Stimulated activated CD4-positive, alpha-beta T cell treated with anti-CD3 and anti-CD28 coated beads, Interleukin-12 subunit alpha, Interleukin-12 subunit beta, amount 100 ng/mL, for 24 hours (primary cell): ENCODE measurements at places on chromosomes 2 and 18.

DNA sequence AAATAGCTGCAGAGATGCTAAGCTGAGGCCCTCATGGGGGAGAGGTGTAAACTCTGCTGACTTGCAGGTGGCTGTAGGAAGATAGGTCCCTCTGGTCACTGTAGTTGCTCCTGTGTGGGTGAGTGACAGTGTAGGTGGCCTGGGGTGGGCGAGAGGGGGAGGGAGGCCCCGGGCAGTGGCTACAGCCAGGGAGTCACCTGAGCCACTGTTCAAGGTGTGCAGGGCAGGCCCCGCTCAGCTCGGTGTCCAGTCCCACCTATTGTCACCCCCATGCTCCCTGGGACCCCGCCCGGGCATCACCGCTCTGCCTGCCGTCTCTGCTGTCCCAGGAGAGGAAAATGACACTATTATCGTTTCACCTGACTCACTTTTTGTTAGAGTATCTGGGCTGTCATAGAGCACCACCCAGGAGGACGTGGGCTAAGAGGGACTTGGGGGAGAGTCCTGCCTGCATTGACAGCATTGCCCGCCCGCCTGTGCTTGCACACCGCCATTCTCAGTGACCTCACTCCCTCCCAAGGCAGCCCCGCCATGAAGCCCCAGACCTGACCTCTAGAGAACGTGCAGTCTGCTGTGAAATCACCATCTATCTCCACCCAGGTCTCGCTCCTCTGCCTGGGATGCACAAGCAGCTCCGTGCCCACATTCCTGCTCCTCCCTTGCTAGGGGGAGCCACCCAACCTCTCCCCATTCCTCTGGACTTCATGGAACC, 29.2 kb downstream of the COPS9 start:
- no peak for DNase-seq

GRCh38 chr2:65386989-65387388, 45.4 kb downstream of the SPRED2 start:
- DNase-seq = no peak

- no peak for DNase-seq
Observed at GRCh38 chr18:75977081-75977480, 518.0 kb downstream of the ZNF516 start.

DNA sequence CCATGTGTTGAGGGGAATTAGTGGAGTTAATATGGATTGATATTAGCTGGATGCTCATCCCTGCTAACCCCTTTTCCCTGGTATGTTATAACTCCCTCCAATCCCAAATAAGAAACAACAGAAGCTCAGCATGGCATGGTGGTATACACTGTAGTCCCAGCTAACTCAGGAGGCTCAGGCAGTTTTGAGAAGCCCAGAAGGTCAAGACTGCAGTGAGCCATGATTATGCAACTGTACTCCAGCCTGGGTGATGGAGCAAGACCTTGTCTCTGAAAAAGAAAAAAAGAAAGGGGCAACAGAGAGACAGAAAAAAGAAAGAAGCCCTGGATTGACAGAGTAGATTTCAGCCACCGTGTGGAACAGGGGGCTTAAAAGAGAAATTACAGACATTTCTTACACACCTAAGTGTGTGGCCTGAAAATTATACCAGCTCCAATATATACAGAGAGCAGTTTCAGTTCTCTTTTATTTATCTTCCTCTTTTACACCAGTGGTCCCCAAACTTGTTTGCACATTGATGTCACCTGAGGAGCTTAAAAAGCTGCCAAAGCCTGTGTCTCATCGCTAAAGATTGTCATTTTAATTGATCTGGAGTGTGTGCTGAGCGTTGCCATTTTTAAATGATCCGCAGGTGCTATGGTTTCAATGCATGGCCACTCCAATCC, 203.6 kb downstream of the UBE2E3 start:
- no peak for DNase-seq

DNA sequence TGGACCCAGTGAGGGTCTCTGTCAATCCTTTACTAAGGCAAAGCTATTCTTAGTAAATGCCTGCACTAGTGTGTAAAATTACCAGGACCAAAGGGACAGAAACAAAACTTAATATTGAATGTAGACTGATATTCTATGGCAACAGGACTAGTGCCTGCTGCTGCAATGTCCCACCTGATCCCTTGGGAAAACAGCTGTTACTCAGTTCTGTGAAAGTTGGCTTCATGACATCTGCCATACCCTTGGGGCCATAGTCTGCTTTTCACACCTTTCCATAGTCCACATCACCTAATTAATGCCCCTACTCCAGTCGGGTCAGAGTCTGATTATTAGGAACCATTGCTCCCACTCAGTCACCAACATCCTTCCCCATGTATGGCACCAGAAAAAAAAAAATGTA, 14.5 kb downstream of the DNAJC27 start:
- DNase-seq = no peak

- DNase-seq = no peak
Observed at GRCh38 chr2:207919164-207919919, 106.0 kb downstream of the PLEKHM3 start.

- no peak for DNase-seq
Observed at GRCh38 chr2:223604231-223604630, 2.1 kb upstream of the SCG2 start.

- no peak for DNase-seq
Observed at GRCh38 chr2:42881732-42882131, 89.3 kb upstream of the HAAO start.

GRCh38 chr2:24925815-24926214, 5.8 kb upstream of the ADCY3 start:
- DNase-seq = no peak

DNA sequence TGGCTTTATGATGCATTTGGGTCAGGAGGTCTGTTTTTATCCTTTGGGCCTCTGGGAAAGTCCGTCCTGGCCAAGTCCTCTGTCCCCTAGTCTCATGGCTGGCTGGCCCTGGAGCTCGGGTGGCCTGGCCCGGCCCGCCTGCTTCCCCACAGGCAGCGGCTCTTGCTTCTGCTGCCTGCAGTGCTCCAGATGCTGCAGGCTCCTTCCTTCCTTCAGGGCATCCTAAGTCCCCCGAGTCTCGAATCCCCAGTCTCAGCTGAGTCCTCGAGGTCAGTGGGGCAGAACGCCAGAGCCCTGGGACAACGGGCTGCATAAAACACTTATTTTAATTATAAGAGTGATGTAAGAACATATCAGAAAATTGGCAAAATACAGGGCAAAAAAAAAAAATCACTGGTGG, 71.2 kb downstream of the HPCAL1 start:
- DNase-seq = no peak

DNA sequence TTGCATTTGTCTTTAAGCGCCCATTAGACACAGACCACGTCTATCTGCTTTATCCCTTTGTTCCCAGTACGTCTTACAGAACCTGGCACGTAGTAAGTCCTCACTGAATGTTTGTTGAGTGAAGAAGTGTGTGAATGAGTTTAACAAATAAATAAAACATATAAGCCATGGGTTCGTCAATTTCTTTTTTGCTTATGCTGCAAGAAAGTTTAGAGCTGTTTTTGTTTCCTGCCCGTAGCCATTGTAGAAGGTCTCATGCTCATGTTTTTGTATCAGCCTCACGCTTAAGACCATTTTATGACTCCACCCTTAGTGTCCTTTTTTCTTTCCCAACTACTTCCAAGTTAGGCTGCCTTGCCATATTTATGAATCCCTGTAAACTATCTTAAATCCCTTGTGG, 2.5 kb downstream of the ADD2 start:
- no peak for DNase-seq

DNA sequence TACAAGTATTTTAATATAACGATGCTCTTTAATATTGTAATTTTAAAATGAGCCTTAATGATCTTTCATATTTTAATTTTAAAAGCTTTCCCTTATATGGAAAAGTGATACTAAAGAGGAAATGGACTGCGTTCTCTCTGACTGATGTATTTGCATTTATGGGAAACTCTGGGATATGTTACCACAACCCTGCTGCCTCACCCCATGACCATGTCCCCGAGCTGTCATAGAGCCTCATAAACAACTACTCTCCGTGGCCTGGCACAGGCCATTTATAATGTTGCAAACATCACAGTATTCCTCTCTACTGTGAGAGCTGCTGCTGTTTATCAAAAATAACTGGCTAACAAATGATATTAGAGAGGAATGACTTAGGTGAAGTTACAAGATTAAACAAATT, 75.8 kb upstream of the SEC11C start:
- DNase-seq = no peak

- no peak for DNase-seq
Observed at GRCh38 chr18:55515214-55515613, 72.8 kb downstream of the TCF4 start.

DNA sequence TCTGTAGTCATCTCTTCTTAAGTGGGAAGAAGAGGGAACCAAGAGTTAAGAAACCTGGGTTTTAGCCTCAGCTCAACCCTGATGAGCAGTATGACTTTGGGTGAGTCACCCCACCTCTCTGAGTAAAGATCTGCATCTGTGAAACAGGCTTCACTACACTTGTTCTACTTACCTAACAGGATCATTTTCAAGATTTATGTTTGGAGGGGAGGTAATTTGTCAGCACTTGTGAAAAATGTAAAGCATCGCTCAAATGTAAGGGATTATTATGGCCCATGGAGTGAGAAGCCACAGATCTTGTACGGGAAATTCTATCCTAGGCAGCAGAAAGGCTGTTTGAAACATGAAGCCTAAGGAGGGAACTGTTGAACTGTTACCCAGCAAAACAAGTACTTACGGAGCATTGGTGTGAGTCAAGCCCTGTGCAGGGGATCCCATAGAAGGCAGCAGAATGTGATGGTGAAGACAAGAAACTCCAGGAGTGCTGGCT, 160.6 kb downstream of the PRKCE start:
- no peak for DNase-seq

DNA sequence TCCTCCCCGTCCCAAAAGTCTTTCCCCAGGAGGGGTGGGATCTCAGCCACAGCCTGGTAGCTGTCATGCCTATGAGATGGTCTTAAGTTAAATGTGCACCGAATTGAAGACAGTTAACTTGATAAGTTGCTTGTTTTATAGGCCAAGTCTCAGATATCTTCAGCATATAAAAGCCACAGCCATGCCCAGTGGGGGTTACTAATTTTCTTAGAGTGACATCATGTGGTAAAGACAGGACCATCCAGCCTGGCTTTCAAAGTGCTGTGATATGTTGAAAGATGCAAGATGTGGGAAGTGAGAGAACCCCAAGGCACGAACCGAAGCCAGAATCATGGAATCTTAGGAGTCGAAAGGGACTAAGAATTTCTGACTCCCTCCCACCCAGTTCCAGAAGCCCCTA, 42.1 kb upstream of the FAM124B start:
- no peak for DNase-seq

- DNase-seq = no peak
Observed at GRCh38 chr2:32864334-32865111, 82.2 kb upstream of the LTBP1 start.

GRCh38 chr2:132891498-132891897, 221.5 kb upstream of the LYPD1 start:
- no peak for DNase-seq

GRCh38 chr2:46315103-46315890, 18.1 kb downstream of the EPAS1 start:
- no peak for DNase-seq
